ENCODE measurements at places on chromosomes 2 and 18.

- DNase-seq = peak; percentile 82
These were observed at the start of gene PTGR3 for GRCh38 chr18:75209129-75209950. Gene PTGR3, minus strand, starts transcription at chr18:75209139. Its CDS starts 81 bp downstream, at chr18:75209058.

GRCh38 chr18:50955253-50955652 lies 12.6 kb upstream of the ELAC1 start:
- DNase-seq = no peak

DNA sequence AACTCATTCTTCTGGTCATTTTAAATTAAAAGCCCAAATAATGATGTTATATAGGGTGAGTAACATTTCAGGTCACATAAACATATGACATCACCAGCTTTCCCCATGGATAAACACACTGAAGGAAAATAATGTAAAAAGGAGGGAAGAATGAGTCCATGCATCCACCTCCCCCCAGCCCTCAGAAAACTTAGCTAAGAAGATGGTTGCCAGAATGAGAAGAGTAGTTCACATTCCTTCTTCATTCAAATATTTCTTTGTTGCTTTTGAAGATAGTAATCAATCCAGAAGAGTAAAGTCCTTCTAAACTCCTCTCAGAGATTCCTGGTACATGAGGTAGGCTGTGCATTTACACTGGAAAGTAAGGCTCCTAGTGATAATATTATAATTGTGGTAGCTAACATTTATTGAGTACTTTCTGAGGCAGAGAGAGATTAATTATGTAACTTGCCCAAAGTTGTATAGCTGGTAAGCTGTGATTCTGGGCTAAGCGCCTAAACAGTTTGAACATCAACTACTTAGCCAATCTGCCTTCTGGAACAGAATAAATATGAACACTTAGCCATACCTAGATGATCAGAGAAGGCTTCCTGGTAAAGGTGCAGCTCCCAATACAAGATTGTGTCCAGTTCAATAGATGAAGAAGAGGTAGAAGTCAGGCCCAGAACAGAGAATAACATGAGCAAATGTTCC lies 256.7 kb upstream of the FN1 start:
- DNase-seq = no peak

GRCh38 chr2:6545795-6546194 lies 319.9 kb downstream of the CMPK2 start:
- no peak for DNase-seq

- peak; percentile 41 for DNase-seq
These were observed 115.6 kb upstream of the AGAP1 start for GRCh38 chr2:235378246-235378645.

DNA sequence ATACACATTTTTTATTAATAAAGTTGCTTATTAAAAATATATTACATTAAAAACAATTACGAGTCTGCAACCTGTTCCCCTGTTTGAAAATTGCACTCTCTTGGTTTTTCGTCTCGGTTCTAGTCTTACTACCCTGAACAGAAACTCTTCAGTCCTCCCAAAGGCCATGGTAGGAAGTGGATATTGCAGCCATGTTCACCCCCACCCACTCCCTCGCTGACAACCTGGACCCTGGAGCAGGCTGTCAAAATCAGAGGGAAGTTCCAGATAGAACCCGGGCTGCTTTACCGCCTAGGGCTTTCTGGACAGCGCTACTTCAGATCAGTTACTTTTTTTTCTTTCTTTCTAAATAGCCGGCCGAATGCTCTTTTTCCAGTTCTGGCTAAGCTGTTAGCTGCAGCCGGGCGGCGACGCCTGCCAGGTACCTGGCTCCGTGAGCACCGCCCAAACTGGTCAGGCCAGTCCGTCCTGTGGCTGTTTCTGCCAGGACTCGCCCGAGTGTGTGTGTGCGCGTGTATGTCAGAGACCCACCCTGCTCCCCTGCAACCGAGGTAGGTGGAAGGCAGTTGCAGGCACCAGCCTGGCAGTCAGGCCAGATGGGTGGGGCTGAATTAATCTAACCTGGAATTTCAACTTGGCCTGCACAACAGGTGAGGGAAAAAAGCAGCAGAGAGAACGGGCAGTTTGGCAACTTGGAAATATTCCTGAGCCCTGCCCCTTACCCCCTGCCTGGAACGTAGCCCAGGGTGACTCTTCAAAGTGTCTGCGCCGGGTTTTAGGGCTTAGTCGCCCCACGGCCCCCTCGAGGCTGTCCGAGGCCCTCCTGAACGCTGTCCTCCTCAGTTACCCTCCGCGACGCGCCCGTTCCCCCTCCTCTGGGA lies 1.1 kb upstream of the TET3 start:
- no peak for DNase-seq

- no peak for DNase-seq
These were observed 2.2 kb upstream of the MAPRE2 start for GRCh38 chr18:35038881-35039491.

GRCh38 chr18:76953583-76954233 lies 131.4 kb downstream of the ZNF236 start:
- no peak for DNase-seq

DNA sequence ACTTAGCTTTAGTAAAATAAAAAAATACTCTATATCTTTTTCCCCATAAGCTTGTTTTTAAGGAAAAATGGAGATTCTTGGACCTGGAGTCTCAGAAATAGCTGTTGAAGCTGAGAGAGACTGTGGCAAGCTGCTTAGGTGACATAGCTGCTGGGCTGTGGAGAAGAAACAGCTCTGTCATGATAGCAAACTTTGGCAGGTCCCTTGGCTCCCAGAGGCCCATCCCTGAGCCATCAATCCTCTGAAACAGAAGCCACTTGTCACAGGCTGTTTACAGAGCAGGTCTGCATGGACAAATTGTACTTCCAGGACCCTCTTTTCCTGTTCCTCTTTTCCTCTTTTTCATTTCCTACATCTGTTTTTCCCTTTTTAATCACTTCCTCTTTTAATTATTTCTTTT lies 1370.1 kb upstream of the CRIM1 start:
- no peak for DNase-seq

DNA sequence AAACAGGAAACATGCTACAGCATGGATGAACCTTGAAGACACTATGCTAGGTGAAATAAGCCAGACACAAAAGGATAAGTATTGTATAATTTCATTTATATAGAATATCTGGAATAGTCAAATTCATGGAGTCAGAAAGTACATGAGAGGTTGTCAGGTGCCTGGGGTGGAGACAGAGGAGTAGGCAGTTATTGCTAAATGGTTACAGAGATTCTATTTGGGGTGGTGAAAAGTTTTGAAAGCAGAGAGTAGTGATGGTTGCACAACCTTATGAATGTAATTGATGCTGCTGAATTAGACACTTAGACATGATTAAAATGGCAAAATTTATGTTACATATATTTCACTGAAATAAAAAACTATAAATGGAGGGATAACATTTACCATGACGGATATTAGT lies 197.4 kb downstream of the VAPA start:
- no peak for DNase-seq

- DNase-seq = no peak
These were observed 496.9 kb downstream of the EPHA4 start for GRCh38 chr2:221075203-221075602.

DNA sequence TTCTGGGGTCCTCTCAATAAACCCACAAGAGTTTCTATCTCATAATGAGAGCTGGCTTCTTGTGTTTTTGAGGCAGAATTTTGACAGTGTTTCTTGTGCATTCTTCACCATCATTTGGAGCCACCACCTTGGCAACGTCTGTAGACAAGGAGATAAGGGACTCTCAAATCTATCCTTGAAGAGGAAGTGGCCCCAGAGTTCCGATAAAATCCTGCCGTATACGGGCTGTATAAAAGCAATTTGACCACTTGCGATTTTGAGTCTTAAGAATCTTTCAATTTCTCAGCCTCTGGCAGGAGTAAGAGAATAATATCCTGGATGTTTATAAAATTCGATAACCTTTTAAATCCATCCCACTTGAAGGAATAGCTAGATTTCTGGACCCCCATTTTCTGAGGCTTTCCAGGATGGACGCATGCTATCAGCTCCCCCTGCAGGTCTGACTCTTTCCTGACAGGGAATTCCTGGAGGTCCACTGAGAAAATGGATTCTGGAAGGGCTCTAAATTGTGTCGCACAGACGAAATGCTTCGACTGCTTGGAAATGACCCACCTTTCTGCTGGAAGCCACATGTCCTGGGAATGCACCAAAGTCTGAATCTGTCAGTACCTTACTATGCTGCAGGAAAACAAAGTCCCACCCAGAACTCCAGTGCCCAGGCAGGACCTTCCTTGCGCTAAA lies 54.1 kb downstream of the E2F6 start:
- DNase-seq = peak; percentile 40

DNA sequence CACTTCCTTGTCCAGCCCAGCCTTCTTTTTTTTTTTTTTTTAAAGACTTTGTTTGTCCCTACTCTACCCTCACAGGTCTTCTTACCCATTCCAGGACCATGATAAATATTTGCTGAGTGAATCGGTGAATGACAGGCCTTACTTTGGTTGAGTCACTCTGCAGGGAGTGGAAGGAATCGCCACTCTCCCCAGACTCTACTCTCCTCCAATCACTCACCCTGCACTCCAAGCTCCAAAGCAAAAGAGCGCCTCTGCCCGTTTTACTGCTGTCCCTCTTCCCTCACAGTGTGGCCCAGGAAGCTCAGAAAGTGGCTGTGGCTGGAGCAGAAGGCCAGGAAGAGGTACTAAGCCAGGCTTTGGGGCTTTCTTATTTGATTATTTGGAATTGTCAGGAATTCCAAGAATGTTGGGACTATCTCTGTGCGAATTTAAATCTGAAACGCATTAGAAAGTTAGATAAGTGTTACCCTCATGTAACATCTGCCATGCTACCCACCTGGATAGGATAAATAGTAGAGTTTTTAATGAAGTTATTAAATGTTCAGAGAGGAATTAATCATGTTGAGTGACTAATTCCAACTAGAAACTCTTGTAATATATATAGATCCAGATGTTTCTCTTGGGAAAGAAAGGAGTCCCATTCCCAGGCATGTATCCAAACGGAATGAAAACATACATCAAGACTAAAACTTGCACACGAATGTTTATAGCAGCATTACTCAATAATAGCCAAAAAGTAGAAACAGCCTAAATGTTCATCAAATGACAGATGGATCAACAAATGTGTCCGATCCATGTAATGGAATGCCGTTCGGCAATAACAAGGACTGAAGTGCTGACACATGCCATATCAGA lies 43.0 kb upstream of the CHMP1B start:
- DNase-seq = no peak

DNA sequence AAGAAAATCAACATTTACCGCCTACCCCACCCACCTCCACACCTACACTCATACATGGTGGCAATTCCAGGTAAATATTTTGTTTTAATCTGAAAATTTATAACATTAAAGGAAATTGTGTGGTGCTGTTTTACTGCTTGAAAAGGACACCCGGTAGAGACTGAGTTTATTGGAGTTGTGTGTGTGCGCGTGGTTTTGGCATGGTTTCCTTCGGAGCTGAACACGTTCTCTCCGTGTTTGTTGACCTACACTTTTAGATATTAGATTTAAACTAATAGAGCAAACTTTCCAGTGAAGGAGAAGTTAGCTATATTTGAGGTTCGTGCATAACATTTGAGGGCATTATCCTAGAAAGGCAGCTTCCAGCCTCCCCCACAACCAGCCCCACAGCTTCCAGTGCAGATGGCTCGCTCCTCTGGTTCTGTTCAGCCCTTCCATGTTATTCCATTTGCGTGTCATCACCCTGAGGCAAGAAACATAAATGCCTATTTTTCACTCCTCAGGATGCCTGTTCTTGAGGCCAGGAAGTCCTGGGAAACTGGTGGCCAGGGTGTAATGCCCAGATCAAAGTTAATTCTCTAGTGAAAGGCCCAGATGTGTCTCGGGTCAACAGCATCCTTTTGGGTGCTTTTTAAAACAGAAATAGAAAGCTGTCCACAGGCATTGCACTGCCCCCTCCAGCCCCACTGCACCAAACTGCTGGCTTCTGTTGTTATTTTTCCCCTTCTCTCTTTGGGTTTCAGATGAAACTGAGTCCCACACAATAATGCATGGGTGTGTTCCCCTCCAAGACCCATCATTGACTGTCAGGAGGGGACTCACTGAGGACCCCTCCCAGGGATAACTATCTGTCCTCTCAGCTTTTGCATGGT lies 190.2 kb downstream of the SETBP1 start:
- no peak for DNase-seq

DNA sequence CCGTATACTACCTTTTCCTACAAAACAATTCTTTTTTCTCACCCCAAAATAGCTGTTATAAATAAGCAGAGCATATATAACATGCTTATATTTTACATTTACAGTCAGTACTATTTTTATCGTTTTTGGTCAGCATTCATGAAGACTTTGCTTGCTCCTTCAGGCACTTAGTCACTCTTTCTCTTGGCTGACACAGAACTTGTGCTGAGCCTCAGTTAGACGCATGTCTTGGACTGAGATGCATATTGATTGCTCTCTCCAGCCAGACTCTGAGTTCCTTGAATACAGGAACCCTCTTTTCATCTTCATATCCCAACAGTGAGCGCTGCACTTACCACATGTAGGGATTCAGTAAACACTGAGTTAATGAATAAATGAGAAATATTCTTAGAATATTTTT lies 158.3 kb downstream of the RTN4 start:
- no peak for DNase-seq

- no peak for DNase-seq
These were observed 197.5 kb downstream of the LTBP1 start for GRCh38 chr2:33144243-33144642.

- no peak for DNase-seq
These were observed 21.3 kb upstream of the SPP2 start for GRCh38 chr2:234029150-234029733.

DNA sequence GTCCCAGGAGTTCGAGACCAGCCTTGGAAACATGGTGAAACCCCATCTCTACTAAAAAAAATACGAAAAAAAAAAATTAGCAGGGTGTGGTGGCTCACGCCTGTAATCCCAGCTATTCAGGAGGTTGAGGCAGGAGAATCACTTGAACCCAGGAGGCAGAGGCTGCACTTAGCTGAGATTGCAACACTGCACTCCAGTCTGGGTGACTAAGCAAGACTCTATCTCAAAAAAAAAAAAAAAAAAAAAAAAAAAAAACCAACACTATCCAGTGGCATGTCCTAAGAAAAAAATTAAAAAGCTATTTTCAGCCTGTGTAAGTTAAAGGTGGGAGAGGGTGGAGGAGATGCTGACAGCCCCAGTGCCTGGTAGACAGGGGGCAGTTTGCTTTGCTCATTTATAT lies 32.2 kb upstream of the REL start:
- DNase-seq = no peak

- DNase-seq = no peak
These were observed 14.5 kb upstream of the IL1RN start for GRCh38 chr2:113112871-113113270.
